ENCODE measurements at places on chromosomes 6 and 20.

- DNase-seq: no peak
These were observed 2.3 kb downstream of the LINC00237 start for GRCh38 chr20:21103582-21104465.

DNA sequence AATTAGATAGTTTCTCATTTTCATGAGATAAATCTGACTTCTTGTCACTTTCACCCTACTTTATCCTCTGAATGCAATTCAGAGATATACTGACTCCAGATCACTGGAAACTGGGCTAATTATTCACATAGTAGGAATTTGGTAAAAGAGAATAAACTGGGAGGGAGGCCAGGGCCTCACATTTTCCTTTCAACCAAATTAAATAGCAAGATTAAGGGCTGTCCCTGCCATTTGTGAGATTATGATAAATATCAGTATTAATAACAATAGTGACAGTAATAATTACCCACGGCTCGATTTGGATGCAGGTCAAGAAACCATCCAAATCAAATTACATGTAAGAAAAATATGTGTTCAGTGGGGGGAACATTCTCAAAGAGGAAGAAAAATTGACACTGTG lies 140.5 kb downstream of the CD83 start:
- no peak for DNase-seq

GRCh38 chr6:7865781-7866180 lies 44.8 kb downstream of the TXNDC5 start:
- no peak for DNase-seq

DNA sequence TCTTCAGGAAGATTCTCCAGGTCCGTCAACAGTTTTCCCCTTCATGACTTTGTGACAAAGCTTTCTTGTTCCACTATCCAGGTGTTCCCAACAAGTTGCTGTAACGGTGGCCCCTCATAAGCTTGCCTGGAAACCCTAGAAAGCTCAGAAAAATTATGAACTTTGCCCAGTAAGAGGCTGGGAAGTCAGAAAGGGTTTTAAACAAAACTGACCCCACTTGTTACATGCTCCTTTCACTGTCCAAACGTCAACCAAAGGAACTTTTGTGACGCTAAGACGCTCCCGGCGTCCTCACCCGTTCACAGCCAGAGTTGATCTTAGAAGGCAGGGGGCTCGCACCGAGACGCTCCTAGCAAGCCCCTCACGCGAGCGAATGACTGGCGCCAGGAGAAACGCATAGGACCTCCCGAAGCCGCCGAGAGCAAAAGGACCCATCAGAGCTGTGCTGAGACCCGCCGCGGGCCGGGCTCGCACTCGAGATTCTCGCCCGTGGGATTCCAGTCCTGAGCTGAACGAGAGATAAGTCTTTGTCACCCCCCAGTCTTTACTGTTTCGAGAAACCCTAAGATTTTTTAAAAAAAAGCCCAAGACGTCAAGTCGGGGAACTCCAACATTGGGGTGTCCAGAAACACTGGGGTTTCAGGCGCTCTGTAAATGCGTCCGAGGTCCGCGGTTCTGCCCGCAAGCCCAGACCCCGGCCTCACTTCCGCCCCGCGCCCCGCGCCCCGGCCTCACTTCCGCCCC lies 544 bp upstream of the ACAT2 start:
- DNase-seq: peak; percentile 30

DNA sequence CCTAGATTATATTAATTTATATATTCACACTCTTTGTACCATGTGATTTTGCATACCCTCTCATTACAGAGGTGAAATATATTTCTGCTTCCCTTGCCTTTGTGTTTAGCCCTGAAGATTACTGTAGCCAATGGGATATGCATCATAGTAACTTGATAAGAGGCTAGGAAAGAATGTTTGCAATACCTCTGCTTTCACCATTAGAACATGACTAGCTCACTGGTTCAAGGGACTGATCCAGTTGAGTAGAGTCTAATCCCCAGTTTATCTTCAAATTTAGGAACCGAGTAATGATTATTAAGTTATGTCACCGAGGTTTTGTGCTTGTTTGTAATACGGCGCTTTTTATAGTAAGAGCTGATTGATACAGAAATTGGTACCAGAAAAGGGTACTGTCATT lies 552.6 kb upstream of the GJE1 start:
- no peak for DNase-seq

- no peak for DNase-seq
These were observed at the start of gene AKAP12 for GRCh38 chr6:151239603-151240035. Gene AKAP12 (plus strand): TSS chr6:151239967. CDS start chr6:151240563, 596 bp downstream.

DNA sequence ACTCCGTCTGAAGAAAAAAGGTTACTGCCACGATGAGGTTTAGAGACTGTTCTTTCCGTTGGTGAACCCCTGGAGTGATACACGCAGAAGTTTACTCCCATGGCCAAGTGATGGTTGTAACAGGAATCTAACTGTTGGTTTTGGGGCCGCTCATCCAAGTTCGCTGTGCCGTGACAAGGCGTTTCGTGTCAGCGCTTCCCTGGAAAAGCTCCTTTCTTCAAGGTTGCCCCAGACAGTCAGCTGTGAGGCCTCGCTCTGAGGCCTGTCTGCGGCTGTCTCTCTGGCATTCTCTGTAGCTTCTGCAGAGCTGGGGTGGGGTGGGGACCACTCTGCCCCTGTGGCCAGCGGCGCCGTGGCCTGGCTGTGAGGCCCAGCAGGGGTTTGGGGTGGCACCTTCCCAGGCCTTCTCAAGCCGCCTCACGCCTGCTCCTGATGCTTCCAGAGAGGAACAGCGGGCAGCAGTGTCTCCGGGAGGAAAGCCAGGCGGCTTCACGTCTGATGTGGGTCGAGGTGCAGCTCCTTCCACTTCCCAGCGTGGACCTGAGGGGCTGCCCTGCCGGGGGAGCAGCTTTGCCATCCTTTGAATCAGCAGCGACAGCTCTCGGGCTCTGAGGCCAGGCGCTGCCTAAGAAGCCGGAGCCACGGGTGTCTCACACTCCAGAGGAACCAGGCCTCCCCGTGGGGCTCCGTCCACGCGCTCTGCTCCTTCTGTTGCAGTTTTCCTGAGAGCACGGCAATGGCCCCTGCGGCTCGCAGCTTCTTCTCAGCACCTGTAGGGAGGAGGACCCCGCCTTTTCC lies 76.2 kb downstream of the SMOC2 start:
- no peak for DNase-seq

GRCh38 chr6:39576556-39577303 lies 148.5 kb downstream of the KIF6 start:
- no peak for DNase-seq

GRCh38 chr20:49896204-49896603 lies 19.1 kb downstream of the SPATA2 start:
- no peak for DNase-seq

- no peak for DNase-seq
These were observed 69.5 kb upstream of the FABP7 start for GRCh38 chr6:122709922-122710512.

DNA sequence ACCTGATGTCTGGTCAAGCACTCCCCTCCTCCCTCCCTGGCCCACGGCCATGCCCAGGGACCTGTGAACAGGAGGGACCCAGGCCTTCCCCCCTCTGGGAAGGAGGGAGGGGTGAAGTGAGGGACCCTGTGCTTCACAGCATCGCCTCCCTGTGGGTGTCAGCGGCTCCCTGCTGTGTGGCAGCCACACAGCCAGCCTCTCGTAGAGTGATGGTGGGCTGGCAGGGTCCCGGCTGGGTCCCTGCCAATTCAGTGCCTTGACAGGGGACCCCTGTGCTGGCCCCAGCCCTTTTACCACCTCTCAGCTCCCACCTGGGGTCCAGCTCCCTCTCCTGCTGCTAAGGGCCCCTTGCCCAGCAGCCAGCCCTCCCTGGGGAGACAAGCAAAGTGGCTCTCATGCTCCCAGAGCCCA lies 31.3 kb upstream of the GRM4 start:
- DNase-seq: no peak

- DNase-seq: peak; percentile 81
These were observed 16.1 kb downstream of the BPIFB1 start for GRCh38 chr20:33299111-33299603.

GRCh38 chr20:11766961-11767360 lies 150.7 kb upstream of the BTBD3 start:
- no peak for DNase-seq

- DNase-seq: no peak
These were observed 670.8 kb downstream of the PRKN start for GRCh38 chr6:162056745-162057144.

- DNase-seq: peak; percentile 62
These were observed 148.3 kb upstream of the RPS6KA2 start for GRCh38 chr6:166775180-166775922.

DNA sequence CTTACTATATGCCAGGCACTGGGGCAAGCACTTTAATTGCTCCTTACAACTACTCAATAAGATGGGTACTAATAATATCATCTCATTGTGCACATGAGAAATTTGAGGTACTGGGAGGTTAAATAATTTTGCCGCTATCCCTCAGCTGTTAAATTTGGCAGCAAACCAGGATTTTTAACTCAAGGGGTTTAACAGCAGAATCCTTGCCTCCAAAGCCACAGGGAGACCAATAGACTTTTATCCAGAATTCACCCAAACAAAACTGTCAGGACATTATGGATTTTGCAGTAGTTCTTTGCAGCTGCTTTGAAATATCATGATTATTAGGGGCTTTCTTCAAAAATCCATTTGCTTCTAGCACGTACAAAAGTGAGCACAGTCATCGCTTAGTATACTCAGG lies 136.2 kb downstream of the RPS12 start:
- no peak for DNase-seq

DNA sequence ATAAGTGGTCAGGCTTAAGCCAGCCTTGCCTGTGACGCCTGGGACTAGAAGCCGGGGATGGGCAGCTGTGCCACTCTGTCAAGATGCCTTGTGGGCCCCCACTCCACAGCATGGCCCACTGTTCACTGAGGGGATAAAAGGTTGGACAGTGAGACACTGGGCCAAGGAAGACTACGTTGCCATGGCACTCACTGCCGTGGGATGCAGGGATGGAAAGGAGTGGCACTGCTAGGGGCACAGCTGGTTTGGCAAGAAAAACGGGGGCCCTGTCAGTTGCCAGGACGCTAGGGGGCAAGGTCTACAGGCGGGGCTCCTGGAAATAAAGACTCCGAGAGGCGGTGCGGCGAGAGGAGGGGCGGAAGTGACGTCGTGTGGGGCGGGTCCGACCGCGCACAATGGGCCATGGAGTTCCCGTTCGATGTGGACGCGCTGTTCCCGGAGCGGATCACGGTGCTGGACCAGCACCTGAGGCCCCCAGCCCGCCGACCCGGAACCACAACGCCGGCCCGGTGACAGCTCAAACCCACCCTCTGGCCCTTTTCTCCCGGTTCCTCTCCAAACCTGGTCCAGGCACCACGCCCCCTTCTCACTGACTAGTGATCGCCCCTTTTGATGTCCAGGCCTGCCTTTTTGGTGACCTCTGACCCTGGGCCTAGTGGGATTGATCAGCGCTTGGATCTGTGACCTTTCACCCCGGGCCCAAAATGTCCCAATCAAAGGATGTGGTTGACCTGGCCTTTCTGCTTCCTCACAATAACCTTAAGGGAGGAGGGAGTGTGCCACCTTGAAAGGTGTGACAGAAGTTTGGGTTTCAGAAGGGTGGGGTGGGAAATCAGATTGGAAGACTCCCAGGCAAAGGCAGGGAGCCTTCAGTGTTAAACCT lies at the start of gene ATAT1:
Gene ATAT1, plus strand, starts transcription at position 391 of the 883 bp plus-strand sequence.
- DNase-seq: peak; percentile 83

DNA sequence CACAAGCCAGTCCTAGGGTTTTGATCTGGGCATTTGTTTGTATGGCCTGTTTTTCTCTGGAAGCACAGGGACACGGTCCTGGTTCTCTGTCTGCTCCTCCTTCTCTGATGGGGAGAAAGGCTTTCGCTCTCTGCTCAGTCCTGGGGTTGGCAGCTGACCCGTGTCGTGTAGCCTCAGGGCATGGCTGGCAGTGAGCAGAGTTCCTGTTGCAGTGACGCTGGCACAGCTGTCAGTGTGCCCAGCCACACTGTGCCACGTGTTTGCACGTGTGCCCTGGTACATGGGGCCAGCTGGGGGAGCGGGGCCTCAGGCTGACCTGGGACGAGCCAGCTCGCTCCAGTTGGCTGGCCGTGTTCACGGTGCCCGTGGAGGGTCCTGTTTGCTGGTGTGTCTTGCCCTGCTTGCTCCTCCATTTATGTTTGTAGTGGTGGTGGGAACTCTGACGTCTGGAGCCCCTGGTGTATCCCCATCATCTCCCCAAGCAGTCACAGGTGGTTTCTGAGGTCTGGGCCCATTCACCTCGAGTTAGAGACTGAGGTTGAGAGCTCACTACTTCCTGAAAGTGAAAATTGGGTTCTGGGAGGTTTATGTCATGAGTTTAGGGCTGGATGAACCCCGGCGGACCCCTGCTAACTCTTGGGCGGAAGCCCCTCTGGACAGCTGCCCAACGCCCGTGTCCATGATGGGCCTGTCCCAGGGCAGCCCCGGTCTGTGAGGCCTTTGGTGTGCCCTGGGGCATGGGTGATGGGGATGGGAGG lies 10.2 kb upstream of the DNAJC5 start:
- peak; percentile 34 for DNase-seq

DNA sequence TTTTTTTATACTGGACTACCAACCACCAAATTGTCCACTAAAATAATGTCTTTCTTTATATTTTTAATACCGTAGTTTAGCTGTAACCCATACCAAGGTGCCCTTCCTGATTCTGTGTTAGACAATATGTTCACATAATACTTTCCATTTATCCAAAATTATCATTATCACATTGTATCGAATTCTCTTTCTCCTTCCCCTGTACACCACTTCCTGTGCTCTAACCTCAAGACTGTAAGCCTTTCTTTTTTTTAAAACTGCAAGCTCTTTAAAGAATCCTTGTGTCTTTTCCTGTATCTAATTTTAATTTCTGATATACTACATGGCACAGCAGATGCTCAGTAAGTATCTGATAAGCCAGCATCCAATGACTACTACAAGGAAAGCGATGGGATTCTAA lies 917.5 kb downstream of the EYS start:
- no peak for DNase-seq

DNA sequence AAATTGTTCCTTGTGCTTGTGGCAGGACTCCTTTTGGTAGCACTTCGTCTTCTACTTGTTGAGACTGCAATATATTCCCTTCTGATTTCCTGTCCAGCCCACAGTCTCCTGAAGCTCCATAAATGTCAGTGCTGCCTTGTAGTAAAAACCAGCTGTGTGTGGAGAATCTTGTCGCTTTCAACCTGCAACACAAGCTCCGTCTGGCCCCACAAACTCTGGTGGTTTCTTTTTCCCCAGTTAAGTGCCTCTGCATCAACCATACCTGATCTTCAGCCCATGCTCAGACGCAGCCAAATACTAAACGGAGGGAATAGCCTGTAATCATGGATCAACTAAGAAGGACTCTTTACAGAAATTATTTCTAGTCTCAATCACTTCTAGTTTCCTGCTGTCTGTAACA lies 1133.3 kb upstream of the ADGRB3 start:
- no peak for DNase-seq

DNA sequence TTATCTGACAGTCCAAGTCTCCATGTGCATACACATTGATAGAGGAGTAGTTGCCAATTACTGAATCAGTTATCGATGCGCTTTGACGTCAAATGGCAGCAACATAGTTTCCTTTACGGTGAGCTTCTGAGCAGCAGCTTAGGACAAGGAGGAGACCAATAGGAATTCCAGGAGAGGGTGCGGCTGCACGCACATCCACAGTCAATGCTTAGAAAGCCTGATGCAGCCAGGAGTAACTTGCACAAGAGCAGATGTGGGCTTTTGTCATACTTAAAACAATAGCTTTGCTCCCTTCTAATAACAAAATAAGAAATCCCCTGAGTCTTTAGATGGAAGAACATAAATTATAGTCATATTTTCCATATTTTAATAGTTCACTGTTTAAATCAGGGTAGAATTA lies 442.1 kb downstream of the BCKDHB start:
- no peak for DNase-seq

Data from BE2C (cell line).